Gastroesophageal sphincter (tissue), 4 donors: ENCODE measurements at places on chromosomes 7 and 10. TPM values are rescaled to one million over a fixed set of nuclear protein-coding genes. Genes with fewer than 3 reads are reported as not detected.

PROSER2 gene
- total RNA-seq, result 10.3 TPM

MINDY3 gene
- 30.9 TPM for total RNA-seq

MYH16 gene
- total RNA-seq, result not detected

PAPOLB gene
- 0.19 TPM for total RNA-seq

VGF gene
- total RNA-seq, result 0.27 TPM

MCM10 gene
- total RNA-seq, result 1.1 TPM

CUZD1 gene
- 1.4 TPM for total RNA-seq

LIPF gene
- total RNA-seq, result not detected

TMEM196 gene
- total RNA-seq, result not detected

CTTNBP2 gene
- total RNA-seq, result 17.4 TPM

ASZ1 gene
- not detected for total RNA-seq
